Anterior cingulate cortex (tissue), 58 donors: ENCODE measurements at places on chromosomes 12 and 14.
A peak's percentile ranks its signal among the peaks of the same experiment; 100 is the strongest.

DNA sequence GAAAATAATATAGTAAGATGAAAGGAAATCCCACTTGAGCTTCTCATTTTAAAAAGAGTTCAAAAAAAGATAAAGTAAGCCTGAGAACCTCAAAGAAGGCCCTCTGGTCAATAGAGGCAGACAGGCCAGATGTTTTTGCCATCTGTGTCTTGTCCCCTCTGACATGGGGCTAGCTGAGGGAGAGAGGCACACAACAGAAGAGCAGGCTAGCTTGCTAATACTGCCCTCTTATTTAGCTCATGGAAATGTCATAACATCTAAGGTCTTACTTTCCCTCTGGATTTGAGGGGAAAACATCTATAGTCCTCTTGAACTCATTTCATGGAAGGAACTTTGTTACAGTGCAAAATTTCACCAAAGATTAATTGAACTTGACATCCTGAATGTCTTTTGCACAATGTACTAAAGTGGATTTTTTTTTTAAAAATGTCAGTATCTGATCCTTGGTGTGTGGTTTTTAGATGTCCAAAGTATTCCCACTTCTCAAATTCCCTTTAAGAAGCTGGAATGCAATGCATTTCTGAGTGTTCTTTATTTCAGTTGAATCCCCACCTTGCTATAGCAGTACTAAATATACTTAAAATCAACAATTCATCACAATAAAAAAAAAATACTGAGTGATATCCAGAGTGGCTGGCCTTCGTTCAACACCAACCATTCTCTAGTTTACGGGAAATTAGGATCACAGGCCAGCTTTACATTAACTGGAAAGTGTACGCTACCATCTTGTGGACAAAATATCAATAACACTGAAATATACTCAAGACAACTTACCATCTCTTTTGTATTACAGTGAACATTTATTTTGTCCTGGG lies 176.7 kb downstream of the PAH start:
- DNase-seq = no peak

GRCh38 chr14:63745858-63746425 lies 18.1 kb upstream of the SGPP1 start:
- DNase-seq = no peak

- DNase-seq = no peak
Observed at GRCh38 chr12:32896432-32897280, at the start of gene PKP2. Gene PKP2 (minus strand): TSS chr12:32896777. CDS start chr12:32896731, 46 bp downstream.

GRCh38 chr14:73753124-73753886 lies 39.1 kb upstream of the PNMA1 start:
- DNase-seq = no peak

DNA sequence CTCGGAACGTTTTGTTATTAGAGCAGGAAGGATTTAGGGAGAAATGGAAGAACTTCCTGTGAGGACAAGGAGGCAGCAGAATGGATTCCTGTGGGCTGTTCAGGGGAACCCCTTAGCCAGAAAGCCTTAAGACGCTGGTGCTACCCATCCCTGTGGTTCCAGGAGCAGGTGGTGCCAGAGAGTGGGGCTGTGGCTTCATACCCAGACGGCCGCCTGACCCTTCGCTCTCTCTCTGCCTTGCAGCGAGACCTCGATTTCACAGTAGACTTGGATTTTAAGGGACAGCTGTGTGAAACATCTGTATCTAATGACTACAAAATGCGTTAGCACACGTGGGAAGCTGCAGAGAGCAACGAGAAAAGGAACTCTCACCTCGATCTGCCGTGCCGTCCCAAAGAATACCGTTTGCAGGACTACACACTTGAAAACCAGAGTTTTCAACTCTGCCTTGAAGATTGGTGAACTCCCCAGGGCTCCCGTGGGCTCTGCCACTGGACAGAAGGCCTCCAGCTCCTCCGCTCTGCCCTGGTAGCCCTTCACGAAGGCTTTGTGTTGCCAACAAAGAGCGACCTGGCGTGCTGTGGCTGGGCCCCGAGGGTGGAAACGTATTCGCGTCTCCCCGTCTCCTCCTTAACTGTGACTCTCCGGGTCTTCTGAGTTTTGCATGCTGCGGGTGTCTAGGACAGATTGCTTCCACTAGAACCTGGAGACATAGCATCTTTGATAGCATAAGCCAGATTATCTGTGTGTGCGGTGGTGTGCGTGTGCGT lies 102.0 kb downstream of the PRMT8 start:
- DNase-seq = no peak

DNA sequence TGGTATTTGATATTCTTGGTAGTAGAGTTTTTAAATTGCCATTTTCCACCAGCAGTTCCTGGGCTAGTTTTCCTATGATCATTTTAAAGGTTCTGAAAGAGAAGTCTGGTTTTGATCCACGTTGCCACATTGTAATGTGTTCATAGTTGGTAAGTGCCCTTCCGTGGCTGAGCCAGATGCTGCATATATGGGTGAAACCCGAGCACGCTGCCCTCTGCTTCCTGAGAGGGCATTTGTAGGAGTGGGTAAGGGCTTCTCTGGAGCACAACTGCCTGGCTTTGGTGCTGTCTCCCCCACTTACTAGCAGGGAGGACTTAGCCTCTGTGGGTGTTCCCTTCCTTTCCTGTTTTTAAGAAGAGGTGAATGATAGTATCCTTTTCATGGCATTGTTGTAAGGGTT lies 7.1 kb downstream of the SNRNP35 start:
- DNase-seq = no peak

DNA sequence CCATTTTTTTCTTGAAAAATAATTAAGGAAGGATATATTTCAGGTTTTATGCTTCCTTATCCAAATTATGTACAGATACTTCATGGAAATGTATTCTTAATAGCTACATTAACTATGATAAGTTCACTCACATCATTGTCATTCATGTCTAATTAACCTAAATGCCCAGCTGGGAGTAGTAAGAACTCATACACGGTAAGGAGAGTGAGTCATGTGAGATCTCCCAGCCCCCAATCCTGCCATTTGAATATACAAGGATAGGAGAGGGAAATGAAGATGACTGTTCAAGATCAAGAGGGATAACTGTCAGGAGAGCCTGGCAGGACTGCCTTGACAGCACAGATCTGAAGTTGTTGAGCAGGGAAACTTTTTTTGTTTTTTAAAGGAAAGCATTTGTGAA lies 343.4 kb upstream of the USP15 start:
- DNase-seq = no peak

GRCh38 chr14:92475451-92476187 lies 38.0 kb upstream of the RIN3 start:
- DNase-seq = no peak

- no peak for DNase-seq
Observed at GRCh38 chr14:23580152-23580926, 1.7 kb upstream of the JPH4 start.

GRCh38 chr14:31966896-31967668 lies 110.0 kb upstream of the ARHGAP5 start:
- DNase-seq = no peak

- DNase-seq = no peak
Observed at GRCh38 chr12:93972411-93973208, 175.8 kb upstream of the PLXNC1 start.

DNA sequence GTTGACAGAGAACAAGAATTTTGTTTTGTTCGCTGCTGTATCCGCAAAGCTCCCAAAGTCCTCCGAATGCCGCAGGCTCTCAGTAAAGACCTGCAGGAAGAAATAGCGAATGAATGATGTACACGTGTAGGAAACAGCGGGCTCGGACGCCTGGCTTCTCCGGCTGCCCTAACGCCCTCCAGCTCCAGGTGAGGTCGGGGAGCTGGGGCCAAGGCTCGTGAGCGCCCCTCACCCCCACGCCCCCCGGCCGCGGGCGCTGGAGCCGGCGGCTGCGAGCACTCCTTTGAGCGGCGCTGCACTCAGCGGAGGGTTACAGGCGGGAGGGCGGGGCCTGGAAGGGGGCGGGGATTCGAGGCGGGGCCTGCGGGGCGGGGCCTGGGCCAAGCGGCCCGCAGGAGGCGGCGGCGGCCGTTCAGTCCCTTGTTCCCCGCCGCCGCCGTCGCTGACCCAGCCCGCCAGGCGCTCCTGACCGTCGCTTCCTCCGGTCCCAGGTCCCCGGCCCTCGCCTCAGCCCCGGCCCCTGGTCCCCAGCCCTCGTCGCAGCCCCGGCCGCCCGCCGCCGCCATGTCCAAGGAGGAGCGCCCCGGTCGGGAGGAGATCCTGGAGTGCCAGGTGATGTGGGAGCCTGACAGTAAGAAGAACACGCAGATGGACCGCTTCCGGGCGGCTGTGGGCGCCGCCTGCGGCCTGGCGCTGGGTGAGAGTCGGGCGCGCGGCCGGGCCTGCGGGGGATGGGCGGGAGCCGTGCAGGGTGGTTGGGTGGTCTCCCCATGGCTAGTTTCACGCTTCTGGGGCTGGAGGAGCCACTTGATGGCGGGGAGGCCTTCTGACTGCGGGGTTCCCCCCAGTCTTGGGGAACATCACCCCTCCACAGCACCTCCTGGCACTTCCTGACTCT lies at the start of gene AACS:
TSS of gene AACS (plus strand) at position 415 of the 898 bp plus-strand sequence. CDS start at position 565, 150 bp downstream.
- peak; percentile 63 for DNase-seq

DNA sequence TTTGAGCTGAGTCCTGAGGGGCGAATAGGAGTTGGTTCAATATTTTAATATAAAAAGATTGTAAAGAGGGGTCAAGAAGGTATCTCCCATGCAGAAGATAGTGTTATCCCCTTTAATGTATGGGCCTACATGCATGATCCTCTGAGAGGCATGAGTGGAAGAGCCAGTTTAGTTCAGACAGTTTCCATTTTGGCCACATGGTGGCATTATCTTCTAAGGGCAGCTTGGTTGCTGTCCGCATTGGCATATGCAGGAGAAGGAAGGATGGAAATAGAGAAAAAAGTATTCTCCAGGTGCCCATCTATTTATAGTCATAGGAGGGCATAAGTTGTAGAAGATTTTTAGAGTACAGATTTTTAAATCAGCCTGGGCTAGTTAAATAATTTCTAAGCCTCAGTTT lies 5.4 kb downstream of the SAMD4A start:
- no peak for DNase-seq

DNA sequence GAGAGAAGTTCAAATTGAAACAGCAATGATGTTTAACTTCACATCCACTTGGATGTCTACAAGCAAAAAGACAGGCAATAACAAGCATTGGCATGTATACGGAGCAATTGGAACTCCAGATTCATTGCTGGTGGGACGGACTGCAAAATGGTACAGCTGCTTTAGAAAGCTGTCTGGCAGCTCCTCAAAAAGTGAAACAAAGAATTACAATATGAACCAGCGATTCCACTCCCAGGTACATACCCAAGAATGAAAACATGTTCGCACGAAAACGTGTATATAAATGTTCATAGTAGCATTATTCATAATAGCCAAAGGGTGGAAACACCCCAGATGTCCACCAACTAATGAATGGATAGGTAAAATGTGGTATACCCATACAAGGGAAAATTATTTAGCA lies 125.7 kb downstream of the HMGA2 start:
- DNase-seq = no peak

- DNase-seq = no peak
Observed at GRCh38 chr14:104479901-104480300, 99.7 kb upstream of the C14orf180 start.

GRCh38 chr12:30440826-30441602 lies 254.7 kb downstream of the IPO8 start:
- no peak for DNase-seq

DNA sequence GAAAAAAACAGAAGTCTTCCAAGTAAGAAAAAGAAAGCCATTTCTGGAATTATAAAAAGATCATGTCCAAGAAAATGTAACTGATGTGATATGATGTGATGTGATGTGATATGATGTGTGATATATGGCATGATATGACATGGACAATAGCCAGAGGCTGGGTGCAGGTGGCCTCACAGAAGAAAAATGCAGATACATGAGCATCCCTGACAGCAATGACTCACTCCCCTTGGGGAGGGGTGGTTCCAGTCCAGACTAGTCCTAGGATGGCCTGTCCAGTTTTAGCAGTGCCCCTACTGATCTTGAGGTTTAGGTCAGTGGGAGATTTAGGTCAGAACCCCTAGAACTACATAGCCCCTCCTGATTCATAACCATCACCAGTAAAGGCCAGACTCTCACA lies 3.5 kb upstream of the RHOJ start:
- no peak for DNase-seq

- no peak for DNase-seq
Observed at GRCh38 chr12:13149411-13149810, 45.9 kb upstream of the GSG1 start.

DNA sequence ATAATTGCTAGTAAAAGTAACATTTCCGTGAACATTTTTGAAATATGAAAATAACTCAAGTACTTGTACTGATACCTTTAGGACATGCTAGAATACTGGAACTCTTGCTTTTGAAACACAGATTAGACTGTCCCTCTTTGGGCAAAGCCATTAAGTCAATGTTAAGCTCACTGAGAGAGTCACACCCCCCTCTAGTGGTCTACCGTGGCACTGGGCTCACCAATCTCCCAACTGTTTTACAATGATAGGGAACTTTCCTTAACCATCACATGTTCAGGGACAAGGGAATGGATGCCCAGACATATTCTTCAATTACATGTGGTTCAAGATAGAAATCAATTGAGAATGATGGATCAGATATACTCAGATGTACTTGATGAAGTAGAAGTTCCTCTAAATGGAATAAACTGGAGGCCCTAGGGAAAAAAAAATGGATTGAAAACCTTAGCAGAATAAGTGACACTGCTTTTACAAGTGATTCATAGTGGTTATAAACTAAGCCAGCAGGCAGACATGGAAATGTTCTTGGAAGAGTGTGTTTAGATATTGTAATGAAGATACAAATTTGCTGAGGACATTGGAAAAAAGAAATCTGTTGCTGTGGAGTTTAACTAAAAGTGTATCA lies 17.8 kb downstream of the NANOG start:
- DNase-seq = peak; percentile 23

DNA sequence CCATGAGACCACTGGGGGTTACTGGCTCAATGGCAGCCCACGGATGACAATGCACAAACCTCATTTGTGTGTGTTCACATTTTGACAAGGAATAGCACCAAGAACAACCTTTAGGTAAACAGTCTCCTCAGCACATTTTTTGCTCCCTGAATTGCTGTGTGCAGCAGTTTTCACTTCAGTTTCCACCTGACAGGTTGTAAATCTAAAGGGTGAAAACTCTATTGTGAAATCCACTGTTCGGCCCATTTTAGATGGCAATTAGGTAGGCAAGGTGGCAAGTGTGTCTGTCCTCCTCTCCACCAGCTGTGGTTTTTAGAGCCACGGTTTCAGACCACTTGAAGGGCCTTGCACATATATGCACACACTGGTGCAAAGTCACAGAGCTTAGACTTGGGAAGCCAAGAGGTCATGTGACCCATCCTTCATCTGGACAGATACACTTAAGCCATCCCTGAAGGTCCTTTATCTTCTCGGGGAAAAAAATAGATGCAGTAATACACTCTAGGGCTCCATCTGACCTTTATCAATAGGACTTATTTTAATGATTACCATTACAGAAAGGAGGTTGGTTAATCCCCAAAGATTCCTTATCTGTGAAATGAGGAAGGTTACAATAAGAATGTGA lies 23.2 kb downstream of the HAL start:
- no peak for DNase-seq

DNA sequence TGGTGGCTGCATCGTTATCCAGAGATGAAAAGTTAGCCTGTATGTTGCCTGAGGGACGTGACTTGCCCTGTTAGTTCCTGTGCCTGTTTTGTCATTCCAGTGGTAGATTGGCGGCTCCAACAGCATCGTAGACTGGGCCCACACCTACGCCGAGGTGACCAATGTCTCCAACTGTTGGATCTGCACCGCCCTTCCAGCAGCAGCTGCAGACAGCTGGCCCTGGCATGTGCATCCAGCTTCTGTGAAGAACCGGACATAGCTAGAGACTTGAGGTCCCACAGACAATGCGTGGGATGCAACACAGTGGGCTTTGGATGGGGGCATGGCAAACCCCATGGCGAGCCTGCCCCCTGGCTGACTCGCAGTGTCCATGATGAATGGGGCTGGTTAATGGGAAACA lies 93.0 kb upstream of the TMPO start:
- no peak for DNase-seq
